ENCODE measurements at places on chromosomes 13 and 19.
A peak's percentile ranks its signal among the peaks of the same experiment; 100 is the strongest.

- DNase-seq: no peak
Observed at GRCh38 chr19:10471909-10472308, 31.2 kb downstream of the KEAP1 start.

DNA sequence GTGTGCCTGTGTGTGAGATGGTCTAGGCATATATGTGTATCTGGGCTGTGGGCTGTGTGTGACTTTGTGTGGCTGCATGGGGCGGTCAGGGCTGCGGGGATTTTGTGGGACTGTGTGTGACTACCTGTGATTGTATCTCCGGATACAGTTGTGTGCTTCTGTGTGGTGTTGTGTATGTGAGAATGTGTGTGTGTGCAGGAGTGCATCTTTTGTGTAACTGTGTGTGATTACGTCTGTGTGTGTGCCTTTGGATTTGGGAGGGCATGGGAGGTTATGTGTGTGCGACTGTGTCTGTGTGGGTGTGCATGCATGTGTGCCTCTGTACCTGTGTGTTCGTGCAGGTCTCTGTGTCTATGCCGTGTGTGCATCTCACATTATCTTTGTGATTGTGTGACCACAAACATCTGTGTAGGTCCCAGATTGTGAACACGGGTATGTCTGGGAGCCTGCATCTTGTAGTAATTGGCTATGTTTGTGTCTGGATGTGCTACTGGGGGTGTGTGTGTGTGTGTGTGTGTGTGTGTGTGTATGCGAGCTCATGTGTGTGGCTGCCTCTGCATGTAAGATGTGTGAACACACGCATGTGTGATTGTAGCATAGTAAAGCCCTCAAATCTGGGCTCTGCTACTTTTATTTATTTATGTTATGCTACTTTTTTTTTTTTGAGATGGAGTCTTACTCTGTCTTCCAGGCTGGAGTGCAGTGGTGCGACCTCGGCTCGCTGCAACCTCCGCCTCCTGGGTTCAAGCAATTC, 7.6 kb downstream of the EHD2 start:
- DNase-seq: no peak

- DNase-seq: no peak
Observed at GRCh38 chr13:48505597-48506091, 27.2 kb downstream of the RCBTB2 start.

DNA sequence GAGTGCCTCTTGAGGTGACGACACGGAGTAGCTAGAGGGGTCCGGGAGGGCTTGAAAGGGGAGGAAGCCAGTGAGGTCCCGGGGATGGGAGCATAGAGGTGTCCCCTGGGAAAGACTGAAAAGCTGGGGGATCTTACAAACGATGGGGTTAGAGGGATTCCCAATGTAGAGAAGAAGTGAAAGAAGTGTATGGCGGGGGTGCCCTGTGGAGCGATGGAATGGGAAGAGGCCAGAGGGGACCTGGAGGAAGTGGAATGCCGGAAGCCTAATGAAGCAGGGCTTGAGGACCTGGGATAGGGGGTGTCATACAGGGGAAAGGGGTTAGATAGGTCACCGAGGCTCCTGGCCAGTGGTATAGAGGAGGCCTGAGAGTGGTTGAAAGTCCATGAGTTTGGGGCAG, 580 bp downstream of the AP2A1 start:
- no peak for DNase-seq

- no peak for DNase-seq
Observed at GRCh38 chr13:55493297-55493696, 1647.4 kb upstream of the PRR20A start.

DNA sequence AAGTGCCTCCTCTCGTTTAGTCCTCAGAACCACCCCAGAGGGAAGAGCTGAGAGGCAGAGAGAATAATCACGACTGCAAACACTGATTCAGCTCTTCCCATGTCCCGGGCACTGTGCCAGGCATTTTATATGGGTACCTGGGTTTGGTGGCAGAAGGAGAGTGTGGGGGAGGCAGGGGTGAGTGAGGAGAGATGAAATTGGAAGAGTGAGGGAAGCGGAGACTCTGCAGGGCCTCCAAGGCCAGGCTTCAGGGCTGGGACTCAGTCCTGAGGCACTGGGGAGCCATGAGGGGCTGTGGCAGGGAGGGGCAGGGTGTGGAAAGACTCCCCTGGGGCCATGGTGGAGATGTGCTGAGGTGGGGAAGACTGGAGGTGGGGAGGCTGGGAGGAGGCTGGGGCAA, 8.7 kb downstream of the SYNGR4 start:
- no peak for DNase-seq

- no peak for DNase-seq
Observed at GRCh38 chr13:74027161-74027779, 106.9 kb downstream of the KLF12 start.

DNA sequence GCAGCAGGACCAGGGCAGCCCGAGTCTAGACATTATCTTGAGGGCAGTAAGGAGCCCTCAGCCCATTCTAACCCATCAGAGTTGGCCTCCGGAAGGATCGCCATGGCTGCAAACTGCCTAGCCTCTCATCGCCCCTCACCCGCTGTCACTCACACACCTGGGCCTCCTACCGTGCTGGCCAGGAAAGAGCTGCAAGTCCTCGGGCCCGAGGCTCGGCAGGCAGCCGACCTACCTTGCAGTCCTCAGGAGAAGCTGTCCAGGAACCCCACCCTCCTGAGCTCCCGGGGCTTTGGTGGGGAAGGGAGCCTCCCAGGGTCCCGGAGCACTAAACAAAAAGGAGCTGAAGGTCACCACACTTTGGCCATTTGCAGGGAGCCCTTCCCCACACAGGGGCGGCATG, 46.8 kb downstream of the CCNE1 start:
- DNase-seq: no peak

GRCh38 chr13:63288576-63288975, 1872.9 kb upstream of the PCDH20 start:
- DNase-seq: no peak

DNA sequence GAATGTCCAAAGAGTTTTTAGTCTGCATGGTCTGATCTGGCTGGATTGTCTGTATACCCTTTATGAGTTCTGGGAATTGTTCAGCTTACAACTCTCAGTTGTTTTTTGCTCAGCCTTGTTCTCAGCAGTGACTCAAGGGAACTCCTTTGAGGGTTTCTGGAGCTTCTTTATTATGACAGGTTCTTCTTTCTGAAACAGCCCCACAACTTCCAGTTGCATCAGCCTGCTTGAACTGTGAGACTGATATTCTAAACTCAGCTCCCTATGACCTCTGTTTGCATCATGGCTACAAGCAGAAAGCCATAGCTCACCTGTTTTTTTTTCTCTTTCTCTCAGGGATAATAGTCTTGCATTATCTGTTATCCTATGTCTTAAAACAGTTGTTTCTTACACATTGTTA, 85.0 kb downstream of the TDRD3 start:
- DNase-seq: no peak

GRCh38 chr19:29983568-29983967, 41.5 kb downstream of the URI1 start:
- DNase-seq: no peak

DNA sequence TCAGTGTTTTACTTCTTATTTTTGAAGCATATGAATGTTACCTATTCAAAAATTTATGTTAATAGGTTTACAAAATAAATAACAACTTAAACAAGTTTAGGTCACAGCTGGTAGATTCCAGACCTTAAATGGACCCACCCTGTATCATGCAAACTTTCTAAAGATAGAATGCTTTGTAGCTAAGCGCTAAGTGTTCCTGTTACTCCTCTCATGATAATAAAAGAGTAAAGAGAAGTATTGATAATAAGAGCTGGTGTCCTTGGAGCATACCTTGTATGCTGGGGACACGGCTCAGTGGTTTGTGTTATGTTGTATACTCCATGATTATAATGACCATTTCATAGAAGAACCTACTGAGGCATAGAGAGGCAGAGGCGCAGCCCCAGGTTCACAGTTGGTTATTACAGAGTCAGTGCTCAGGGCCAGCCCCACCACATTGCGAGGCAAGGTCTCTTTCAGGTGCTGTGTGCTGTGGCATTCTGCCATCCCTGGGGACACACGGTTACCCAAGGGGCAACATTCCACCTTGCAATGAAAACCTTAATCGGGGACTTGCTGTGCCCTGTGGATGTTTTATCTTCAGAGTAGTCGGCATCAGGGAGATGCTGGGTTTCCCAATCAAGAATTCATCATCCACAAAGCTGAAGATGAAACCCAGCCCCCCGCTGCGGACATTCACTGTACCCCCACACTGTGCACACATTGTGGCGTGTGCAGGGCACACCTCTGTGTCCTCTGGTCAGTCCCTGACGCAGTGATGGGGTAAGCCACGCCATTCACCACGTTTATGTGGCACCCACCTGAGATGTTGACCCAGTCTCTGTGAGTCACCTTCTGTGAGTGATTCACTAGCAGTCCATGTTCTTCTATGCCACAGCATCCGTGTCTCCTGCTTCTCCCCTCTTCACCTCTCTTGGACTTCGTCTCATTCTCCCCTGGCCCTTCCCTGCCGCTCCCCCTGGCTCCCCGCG, 186.7 kb downstream of the COL4A1 start:
- peak; percentile 22 for DNase-seq

GRCh38 chr13:73092829-73093228, 34.0 kb downstream of the KLF5 start:
- DNase-seq: no peak

DNA sequence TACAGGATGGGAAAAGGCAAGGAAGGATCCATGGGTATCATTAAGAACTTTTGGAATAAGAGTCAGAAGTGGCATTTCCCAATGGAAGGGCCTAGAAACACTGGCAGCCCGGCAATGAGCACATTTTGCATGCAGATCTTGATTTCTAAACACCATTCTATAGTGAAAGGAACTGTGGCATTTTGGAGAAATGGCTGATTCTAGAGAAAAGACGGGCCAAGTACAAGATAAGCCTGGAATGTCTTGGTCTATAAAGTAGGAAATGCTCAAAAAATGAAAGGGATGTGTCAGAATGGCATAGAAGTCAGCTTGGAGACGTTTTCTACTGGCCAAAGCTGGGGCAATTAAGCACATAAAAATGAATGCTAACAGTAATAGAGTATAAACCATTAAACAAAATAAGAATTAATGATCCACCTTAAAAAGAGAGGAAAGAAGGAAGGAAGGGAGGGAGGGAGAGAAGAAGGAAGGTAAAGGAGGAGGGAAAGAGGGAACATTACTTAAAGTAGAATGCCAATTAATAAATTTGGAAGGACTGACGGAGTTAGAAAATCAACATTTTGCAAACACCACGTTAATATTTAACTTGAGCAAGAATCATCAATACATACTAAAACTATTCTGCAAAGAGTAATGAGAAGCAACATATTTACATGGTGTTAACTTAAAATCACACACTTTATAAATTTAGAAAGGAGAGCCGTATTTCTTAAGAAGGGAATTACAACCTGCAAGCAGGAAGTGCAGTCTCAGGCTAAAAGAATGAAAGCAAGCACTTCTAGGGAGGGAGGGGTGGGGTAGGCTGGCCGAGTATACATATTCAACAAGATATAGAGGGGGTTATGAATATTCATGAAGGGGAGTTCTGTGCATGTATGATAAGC, 78.9 kb downstream of the ANKRD10 start:
- DNase-seq: no peak

DNA sequence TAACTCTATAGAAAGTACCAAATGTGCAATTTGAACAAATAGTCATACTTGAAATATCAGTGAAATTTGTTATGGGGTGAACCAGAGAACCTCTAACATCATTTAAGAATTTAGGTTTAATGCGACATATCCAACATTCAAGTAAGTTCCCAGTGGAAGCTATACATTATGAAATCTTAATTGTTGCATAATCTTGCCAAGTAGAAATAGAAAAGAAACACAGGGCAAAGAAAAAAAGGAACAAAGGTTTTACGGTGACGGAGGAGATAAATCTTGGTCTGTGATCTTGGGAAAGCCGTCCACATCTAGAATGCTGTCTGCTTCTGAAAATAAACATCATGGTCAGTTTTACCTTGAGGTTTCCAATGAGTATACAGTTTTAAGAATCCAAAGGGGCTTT, 445.7 kb downstream of the RFC3 start:
- no peak for DNase-seq

- no peak for DNase-seq
Observed at GRCh38 chr13:23510544-23510916, 59.7 kb upstream of the TNFRSF19 start.

DNA sequence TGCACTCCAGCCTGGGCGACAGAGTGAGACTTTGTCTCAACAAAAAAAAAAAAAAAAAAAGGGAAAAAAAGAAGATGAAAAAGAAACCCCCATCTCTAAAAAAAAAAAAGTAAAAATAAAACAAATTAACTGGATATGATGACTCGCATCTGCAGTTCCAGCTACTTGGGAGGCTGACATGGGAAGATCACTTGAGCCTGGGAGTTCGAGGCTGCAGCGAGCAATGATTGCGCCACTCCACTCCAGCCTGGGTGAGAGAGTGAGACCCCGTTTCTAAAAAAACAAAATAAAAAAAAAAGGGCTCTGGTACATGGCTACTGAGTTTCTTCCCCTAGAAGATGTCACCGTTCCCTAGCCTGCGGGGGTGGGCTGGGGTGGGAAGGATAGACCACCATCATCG, 2.4 kb upstream of the CATSPERG start:
- DNase-seq: no peak

DNA sequence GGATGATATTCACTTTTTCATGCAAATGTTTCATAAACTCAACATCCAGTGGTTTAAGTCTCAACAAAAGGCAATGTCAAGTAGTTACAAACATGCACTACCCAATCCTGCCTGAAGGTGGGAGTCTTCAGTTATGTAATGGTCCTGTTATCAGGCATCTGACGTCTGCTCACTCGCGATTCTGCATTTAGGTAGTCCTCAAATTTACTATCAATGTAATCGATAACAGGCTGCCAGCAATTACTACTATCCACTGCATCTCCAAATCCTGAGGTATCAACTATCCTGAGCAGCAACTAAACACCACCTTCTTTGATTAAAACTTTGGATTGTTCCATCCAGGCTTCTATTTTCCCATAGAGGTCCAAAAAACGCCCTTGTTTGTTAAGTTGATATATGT, 51.2 kb downstream of the NLRP12 start:
- DNase-seq: peak; percentile 50

- peak; percentile 28 for DNase-seq
Observed at GRCh38 chr13:35720690-35721554, 244.4 kb upstream of the MAB21L1 start.

All from LoVo (cell line).